ENCODE measurements at places on chromosomes 7 and 10. TPM values are rescaled to one million over a fixed set of nuclear protein-coding genes. Genes with fewer than 3 reads are reported as not detected.

GIMAP7 gene
- total RNA-seq, result 251 TPM

ARHGAP22 gene
- total RNA-seq, result not detected

ITPRID1 gene
- total RNA-seq, result not detected

ASZ1 gene
- total RNA-seq, result not detected

NXPH1 gene
- not detected for total RNA-seq

ANKRD22 gene
- 0.86 TPM for total RNA-seq

MORN4 gene
- total RNA-seq, result 1.5 TPM

AASS gene
- total RNA-seq, result 0.48 TPM

SNX10 gene
- 22.9 TPM for total RNA-seq

GIMAP6 gene
- 121 TPM for total RNA-seq

CHST15 gene
- total RNA-seq, result 0.14 TPM

OR2A42 gene
- not detected for total RNA-seq

CYP17A1 gene
- not detected for total RNA-seq

CDHR1 gene
- total RNA-seq, result 0.30 TPM

EN2 gene
- total RNA-seq, result not detected

KAT6B gene
- 25.3 TPM for total RNA-seq

MASTL gene
- total RNA-seq, result 23.5 TPM

OR13A1 gene
- total RNA-seq, result not detected

CLDN12 gene
- total RNA-seq, result 4.6 TPM

SUN3 gene
- 0.98 TPM for total RNA-seq

BTBD16 gene
- not detected for total RNA-seq

CALHM1 gene
- total RNA-seq, result 0.25 TPM

DYNC1I1 gene
- not detected for total RNA-seq

GDF2 gene
- not detected for total RNA-seq

MMD2 gene
- total RNA-seq, result not detected

SFRP5 gene
- total RNA-seq, result not detected

HTRA1 gene
- not detected for total RNA-seq

NODAL gene
- 0.26 TPM for total RNA-seq

DCLRE1C gene
- 45.7 TPM for total RNA-seq

GSDME gene
- 2.9 TPM for total RNA-seq

GCK gene
- total RNA-seq, result not detected

ARHGEF5 gene
- 10.5 TPM for total RNA-seq

HTR5A gene
- total RNA-seq, result not detected

SLC26A3 gene
- total RNA-seq, result not detected

HMX3 gene
- not detected for total RNA-seq

HOXA1 gene
- 0.46 TPM for total RNA-seq

TYW1B gene
- 3.9 TPM for total RNA-seq

CLCN1 gene
- total RNA-seq, result not detected

AGAP5 gene
- total RNA-seq, result 9.0 TPM

TEX36 gene
- total RNA-seq, result not detected

Data from activated naive CD4-positive, alpha-beta T cell treated with anti-CD3 and anti-CD28 coated beads, Interleukin-2, amount 10 ng/mL, durations not matched to agents 5 hours and 36 hours (primary cell).